ENCODE measurements at places on chromosomes 3 and 15. TPM values are rescaled to one million over a fixed set of nuclear protein-coding genes. Genes with fewer than 3 reads are reported as not detected.

Gene ZNF80
- total RNA-seq = not detected

Gene SLC28A1
- not detected for total RNA-seq

Gene ZNF717
- 3.0 TPM for total RNA-seq

Gene CEP152
- 3.7 TPM for total RNA-seq

Gene TIGIT
- total RNA-seq = not detected
